ENCODE measurements at places on chromosomes 2 and 18.

GRCh38 chr2:196263181-196263747, 91.9 kb upstream of the STK17B start:
- no peak for DNase-seq

GRCh38 chr2:160505256-160505655, 11.6 kb upstream of the RBMS1 start:
- DNase-seq, result no peak

DNA sequence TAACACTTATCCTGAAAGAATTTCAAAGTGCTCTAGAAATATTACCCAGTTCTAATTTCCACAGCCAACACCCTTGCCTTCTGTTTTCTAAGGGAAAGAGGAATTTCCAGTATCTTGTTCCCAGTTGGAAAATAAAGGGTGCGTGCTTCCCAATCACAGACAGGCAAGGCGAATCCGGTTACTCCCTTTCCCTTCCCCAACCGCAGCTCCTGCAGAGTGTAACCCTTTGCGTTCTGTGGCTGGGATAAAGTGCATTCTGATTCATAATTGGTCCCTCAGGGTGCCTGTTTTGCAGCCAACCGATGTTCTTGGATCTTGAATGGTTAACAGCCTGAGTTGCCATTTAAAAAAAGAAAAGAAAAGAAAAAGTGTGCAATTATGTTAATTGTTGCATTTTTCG, 40.6 kb upstream of the PGAP1 start:
- DNase-seq, result no peak

- no peak for DNase-seq
Measured at GRCh38 chr2:236945431-236946016, 140.2 kb upstream of the COPS8 start.

- DNase-seq, result no peak
Measured at GRCh38 chr2:195907474-195907873, 161.2 kb downstream of the DNAH7 start.

- DNase-seq, result no peak
Measured at GRCh38 chr2:134217924-134218323, 35.9 kb upstream of the MGAT5 start.

GRCh38 chr2:214699236-214699635, 110.2 kb downstream of the BARD1 start:
- DNase-seq, result no peak

DNA sequence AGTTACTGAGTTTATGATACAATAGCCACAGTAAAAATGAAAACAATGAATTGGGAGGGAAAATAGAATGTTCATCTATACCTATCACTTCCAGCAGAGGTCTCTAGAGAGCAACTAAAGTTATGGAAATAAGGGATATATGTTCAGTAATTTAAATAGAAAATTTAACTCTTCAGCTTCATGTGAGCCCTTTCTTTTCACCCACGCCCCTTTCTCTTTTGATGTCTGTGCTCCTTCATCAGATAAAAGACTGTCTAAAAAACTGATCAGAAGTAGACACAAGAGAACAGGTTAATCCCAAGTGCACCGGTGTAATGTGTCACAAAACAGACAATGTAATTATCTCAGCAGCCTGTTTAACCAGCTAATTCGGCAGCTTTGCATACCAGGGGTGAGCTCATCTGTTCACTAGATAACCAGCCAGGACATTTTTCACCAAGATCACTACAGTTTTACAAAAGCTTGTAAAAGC, 238.5 kb upstream of the ERBB4 start:
- no peak for DNase-seq

Measured in activated T-helper 1 cell treated with anti-CD3 and anti-CD28 coated beads, Interleukin-2, amount 50 U/mL, for 16 hours (primary cell).